CD4-positive, CD25-positive, alpha-beta regulatory T cell (primary cell): ENCODE measurements at places on chromosomes 3 and 15. TPM values are rescaled to one million over a fixed set of nuclear protein-coding genes. Genes with fewer than 3 reads are reported as not detected.
A peak's percentile ranks its signal among the peaks of the same experiment; 100 is the strongest.

SH2D7 gene
- not detected for total RNA-seq

VILL gene
- 24.0 TPM for total RNA-seq

MYZAP gene
- total RNA-seq = 0.84 TPM

KCNH8 gene
- not detected for total RNA-seq

GLCE gene
- total RNA-seq = 12.7 TPM

- DNase-seq = peak; percentile 64
- no peak overlapping the region for H3K4me3 ChIP-seq
- H3K36me3 ChIP-seq = no peaks in the 10 kb centered on the region
- H3K27me3 ChIP-seq = no peaks in the 10 kb centered on the region
Measured at GRCh38 chr3:24237971-24238706, 256.5 kb downstream of the THRB start.

DNA sequence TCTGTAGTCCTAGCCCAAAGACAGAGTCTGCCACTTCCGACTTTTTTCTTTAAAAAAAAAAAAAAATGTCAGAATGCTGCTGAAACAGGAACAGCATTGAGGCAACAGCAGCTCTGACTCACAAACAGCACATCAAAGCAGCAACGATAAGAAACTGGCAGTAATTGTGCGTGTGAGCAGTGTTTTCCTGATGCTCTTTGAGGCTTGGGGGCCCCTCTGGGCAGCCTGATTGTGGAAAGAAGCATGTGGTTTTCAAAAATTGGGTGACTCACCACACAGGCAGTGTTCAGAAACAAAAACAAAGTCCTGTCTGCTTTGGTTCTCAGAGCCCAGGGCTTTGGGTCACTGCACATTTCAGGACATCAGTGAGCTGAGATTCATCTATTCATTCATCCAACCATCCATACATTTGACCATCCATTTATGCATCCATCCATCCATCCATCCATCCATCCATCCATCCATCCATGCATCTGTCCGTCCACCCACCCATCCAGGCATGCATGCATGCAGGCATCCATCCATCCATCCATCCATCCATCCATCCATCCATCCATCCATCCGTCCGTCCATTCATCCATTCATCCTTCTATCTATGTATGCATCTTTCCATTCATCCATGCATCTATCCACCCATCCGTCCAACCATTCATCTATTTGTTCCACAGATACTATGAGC, 308.4 kb downstream of the RPLP1 start:
- no peaks in the 10 kb centered on the region for H3K36me3 ChIP-seq
- H3K27me3 ChIP-seq = peaks cover 12% of the 10 kb centered on the region
- peak; percentile 90 for DNase-seq
- H3K27ac ChIP-seq = no peak overlapping the region

DNA sequence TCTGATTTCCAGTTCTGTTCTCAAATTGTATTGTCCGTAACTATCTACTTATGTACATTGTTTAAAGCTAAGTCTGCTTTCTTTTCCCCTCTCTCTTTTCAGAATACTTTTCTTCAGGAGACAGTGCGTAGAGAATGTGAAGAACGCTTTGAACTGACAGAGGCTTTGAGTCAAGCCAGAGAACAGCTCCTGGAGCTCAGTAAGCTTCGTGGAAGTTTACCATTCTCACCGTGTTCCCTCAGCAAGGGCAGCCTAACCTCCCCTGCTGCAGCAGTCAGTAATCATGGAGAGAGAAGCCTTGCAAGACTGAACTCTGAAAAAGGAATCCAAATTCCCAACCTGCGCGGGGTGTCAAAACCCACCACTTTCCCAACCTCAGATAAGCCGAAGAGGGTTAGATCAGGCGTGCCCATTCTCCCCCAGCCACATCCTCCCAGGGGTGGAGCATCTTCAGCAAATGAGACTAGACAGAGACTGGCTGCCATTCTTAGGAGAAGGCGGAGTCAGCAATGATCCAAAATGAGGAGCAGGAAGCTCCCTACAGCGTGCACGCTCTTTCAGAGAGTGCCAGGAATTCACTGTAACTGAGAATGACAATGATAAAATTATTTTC, 114.6 kb downstream of the CCNL1 start:
- H3K27me3 ChIP-seq = peaks cover 27% of the 10 kb centered on the region
- no peaks in the 10 kb centered on the region for H3K4me1 ChIP-seq
- H3K27ac ChIP-seq = no peak overlapping the region
- no peak for DNase-seq
- no peak overlapping the region for H3K4me3 ChIP-seq

DNA sequence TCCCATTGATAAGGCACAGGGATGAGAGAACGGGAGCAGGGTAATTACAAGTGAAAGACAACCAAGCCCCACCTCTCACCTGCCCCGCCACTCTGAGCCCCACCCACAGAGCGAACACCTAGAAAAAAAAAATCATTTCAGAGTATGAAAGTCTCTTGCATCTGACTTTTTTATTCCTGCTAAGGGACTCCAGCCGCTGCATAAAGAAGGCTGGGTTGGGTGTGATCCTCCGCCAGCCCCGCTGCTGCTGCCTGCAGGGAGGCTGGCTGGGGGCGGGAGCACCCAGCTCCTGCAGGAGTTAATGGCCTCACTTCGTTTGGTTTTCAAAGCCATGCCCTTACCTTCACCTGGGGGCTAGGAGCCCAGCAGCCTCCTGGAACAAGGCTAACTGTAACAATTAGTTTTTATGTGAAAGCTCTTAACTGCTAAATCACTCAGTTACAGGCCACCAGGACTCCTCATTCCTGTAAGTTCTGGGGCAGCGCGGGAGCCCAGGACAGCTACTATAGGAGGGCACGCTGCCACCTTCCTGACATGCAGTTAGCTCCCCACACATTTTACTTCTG, 78.0 kb upstream of the SNRPA1 start:
- no peaks in the 10 kb centered on the region for H3K36me3 ChIP-seq
- DNase-seq = no peak
- no peaks in the 10 kb centered on the region for H3K4me1 ChIP-seq
- H3K27me3 ChIP-seq = no peaks in the 10 kb centered on the region

DNA sequence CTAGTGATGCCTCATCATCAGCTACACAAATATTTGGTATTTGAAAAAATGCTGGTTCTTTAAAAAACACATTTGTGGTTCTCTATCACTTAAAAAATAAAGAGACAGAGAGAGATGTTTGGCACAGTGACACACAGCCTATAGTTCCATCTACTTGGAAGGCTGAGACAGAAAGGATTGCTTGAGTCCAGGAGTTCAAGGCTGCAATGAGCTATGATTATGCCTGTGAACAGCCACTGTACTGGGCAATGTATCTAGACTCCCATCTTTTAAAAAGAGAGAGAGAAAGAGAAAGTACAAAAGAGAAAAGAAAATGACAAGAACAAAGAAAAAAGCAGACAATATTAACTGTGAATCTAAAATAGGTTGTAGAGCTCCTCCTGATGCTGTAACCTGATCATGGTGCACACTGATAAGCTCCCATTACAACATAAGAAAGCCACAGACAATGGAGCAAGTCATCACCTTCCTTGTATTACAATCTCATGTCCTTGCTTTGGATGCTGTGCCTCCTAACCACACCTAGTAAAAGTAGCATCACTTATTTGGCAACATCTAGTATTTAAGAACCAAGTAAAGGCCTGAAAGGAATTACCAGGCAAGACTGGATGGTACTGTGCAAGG, 31.7 kb upstream of the MAP4 start:
- H3K36me3 ChIP-seq = no peaks in the 10 kb centered on the region
- H3K4me1 ChIP-seq = no peaks in the 10 kb centered on the region
- DNase-seq = no peak
- H3K4me3 ChIP-seq = no peak overlapping the region
- no peaks in the 10 kb centered on the region for H3K27me3 ChIP-seq

DNA sequence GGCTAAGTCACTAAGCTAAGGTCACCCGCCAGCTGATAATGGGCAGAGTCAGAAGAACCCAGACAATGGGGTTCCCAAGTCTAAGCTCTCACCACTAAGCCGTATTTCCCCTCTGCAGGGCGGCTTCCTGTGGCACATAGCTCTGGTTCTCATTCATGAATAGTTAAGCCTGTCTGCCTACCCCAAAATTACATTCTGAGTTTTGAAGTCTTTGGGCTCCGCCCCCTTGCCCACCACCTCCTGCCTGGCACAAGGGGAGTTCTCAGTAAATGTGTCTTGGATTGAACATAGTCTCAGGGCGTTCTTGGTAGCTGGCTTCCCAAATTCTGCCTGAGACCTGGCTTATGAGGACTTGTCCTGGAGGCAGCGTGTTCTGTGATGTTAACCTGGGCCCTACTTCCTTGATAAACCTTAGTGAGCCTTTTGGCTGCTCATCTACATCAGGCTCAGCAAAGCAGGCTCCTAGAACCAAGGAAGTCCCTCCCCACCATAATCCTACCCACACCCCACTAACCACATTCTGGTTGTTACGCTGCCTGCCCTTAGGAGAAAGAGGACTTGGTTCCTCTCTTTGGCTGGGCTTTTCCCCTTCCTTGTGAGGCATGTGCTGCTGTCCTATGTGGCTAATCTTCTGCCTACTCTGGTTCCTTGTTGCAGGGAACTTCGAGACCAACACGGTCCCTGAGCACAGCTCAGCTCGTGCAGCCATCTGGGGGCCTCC, 54.9 kb downstream of the STARD5 start:
- H3K27ac ChIP-seq = no peak overlapping the region
- no peaks in the 10 kb centered on the region for H3K27me3 ChIP-seq
- H3K4me1 ChIP-seq = peaks cover 12% of the 10 kb centered on the region
- H3K36me3 ChIP-seq = no peaks in the 10 kb centered on the region
- DNase-seq = no peak
- H3K4me3 ChIP-seq = no peak overlapping the region

- no peak overlapping the region for H3K4me3 ChIP-seq
- H3K4me1 ChIP-seq = peaks cover 7% of the 10 kb centered on the region
- no peaks in the 10 kb centered on the region for H3K36me3 ChIP-seq
Measured at GRCh38 chr15:63380808-63381282, 801 bp downstream of the CA12 start.

DNA sequence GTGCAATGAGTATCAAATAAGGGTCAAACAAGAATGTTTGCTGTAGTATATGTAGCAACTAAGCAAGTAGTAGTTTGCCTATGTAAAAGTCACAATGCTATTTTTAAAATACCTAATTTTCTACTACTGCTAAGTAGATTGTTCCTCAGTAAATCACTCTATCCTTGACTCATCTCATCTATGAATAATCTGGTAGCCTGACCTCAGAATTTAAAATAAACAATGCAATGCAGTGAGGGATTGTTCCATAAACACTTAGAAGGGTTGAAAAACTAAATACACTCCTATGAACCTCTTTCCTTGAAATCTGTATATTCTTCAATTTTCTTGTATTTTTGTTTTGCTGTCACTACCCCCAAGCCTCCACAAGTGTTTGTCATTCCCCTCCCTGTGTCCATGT, 253.3 kb downstream of the TBC1D5 start:
- H3K4me1 ChIP-seq = no peaks in the 10 kb centered on the region
- no peaks in the 10 kb centered on the region for H3K27me3 ChIP-seq
- H3K36me3 ChIP-seq = peaks cover under 1% of the 10 kb centered on the region
- DNase-seq = no peak

GRCh38 chr3:128007033-128007424, 45.2 kb upstream of the SEC61A1 start:
- H3K27ac ChIP-seq = no peak overlapping the region
- no peak overlapping the region for H3K4me3 ChIP-seq
- DNase-seq = no peak
- H3K36me3 ChIP-seq = no peaks in the 10 kb centered on the region
- H3K27me3 ChIP-seq = no peaks in the 10 kb centered on the region

GRCh38 chr3:4848176-4848825, 130.9 kb upstream of the BHLHE40 start:
- H3K27ac ChIP-seq = no peak overlapping the region
- DNase-seq = no peak

DNA sequence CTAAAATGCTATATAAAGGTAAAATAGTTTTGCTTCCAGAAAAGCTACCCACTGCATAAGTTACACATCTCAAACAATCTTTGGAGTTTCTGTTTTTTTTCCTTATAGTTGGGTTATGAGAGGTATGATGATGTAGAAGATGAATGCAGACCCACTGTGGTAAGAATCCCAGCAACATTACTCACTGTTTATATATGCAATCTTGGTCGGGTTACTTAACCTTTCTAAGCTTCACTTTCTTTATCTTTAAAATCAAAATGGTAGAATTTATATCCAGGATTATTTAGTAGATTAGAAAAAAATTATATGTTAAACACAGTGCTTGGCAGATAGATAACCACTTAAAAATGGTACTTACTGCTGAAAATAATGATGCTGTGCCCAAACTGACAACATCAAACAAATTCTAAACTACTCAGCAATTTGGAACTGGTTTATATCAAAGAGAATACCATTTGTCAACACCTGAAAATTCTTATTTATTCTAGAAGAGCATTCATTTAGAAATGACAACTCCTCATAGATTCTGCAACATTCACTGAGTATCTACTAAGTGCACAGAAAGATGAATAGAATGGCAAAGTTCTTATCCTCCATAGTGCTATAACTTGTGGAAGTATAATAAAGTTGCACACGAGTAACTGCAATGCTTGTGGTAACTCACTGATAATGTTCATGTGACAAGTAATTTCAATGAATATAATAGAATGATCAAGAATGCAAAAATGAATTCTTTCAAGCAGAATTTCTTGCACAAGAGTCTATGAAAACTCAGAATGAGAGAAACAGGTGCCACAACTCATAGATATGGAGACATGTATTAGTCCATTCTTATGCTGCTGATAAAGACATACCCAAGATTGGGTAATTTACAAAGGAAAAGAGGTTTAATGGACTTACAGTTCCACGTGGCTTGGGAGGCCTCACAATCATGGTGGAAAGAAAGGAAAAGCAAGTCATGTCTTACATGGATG, 129.0 kb upstream of the SLC7A14 start:
- no peak for DNase-seq
- H3K4me1 ChIP-seq = no peaks in the 10 kb centered on the region
- H3K27me3 ChIP-seq = peaks cover 5% of the 10 kb centered on the region
- H3K4me3 ChIP-seq = no peak overlapping the region
- no peak overlapping the region for H3K27ac ChIP-seq

DNA sequence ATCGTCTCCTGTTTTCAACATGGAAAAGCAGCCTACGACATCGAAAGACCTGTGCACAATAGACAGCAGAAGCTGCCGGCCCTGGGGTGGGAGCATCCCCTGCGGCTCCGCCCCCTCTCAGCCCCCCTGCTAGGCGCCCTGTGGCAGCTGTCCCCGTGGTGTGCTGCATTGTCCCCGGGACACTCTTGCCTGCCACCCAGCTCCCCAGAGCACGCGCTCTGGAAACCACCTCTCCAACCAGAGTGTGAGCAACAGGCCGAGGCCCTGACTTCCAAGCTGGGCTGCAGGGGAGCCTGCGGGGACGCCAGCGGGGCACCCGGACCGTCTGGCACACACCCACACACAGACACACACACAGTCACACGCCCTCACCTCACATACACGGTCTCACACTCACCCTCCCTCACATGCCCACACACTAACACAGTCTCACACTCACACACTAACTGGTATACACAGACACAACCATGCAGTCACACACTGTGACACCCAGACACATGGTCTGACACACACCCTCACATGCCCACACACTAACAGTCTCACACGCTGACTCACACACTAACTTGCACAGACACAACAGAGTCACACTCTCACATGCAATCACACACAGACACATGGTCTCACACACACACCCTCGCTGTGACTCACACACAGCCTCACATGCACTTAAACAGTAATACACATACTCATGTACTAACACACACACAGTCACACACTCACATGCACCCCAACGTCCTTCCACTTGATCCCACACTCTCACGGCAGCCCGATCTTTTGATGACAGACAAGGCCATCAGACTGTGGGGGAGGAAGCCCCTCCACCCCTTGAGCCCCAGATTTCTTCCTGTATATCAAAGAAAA, 94.7 kb downstream of the OCA2 start:
- no peak for DNase-seq
- no peaks in the 10 kb centered on the region for H3K36me3 ChIP-seq
- no peak overlapping the region for H3K27ac ChIP-seq
- H3K27me3 ChIP-seq = no peaks in the 10 kb centered on the region
